ENCODE measurements at places on chromosomes 11 and 22.

DNA sequence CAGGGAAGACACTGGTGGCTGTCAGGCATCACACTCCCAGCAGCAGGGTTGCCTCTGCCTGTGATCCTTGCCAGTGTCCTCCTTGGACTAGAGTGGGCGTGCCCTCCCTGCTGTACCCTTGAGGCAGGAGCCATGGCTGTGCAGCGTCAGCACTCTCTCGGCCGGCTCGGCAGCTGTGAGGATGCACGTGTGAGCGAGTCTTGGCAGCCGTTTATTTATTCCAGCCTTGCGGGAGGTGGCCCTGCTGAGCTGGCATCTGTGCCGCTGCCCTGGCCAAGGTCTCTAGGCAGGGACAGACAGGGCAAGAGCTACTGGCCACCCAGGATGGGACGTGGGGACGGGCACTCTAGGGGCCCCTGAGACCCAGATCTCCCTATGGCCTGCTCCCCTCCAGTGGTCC is 33.9 kb downstream of the TSPAN4 start:
- no peak for DNase-seq

DNA sequence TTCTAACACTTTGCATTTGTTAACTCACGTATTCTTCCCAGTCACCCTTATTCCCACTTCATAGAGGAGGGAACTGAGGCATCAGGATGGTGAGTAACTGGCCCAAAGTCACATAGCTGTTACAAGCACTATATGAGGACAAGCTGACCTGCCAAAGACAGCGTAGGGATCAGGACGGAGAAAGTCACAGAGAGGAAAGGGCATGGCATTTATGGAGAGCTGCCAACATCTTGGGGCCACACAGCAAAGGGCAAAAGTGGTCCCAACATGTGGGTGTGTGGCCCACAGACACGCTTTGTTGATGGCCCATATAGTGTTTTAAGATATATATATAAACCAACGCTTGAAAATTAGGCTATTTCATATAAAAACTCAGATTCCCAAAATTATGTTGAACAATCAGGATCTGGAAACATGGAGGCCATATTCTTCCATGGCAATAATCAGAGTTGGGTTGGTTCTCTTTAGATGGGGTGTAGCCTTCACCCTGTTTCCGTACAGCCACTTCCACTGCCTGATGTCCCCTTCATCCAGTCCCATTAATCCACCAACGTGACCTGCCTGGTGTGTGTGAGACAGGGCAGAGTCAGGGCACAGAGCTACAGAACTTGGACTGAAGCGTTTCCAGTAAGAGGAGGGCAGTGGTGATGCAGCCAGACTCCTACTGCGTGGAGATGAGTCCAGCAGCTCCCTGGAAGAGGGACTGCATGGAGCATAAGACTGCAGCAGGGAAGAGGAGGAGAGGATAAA is 39.9 kb upstream of the CD5 start:
- no peak for DNase-seq

- DNase-seq = no peak
Observed at GRCh38 chr11:96328395-96329010, 14.5 kb downstream of the MAML2 start.

DNA sequence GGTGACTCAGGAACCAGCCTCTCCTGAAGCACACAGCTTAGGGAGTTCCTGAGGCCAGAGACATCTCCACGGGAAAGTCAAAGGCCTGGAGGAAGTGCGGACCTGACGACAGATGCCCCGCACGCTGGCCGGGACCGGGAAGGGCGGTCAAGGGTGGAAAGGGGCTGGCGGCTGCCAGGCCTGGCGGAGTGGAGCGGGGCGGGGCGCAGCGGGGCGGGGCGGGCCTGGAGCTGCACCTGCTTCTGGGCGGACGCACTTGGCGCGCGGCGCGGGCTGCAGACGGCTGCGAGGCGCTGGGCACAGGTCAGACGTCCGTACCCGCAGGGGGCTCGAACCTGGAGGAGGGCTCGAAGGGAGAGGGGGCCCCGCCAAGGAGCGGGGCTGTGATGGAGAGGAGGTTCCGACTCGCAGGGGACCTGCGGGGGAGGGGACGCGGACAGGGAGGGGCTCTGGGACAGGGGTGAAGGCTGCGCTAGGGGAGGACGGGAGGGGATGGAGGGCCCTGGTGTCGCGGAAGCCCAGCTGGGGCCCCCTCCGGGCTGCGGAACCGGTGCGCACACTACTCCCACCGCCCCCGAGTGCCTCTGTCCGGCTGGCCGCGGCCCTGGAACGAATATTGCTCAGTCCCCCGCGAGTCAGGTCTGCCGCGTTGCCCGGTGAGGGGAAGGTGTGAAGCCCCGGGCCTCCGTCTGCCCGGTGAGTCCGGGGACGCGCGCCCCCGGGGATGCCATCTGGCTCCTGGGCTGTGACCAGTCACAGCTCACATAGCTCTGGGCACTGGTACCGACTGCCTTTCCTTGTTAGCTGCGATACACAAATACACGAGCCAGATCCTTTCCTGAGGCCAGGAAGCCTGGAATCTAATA is at the start of gene TMEM45B:
TMEM45B (plus strand) TSS at position 253 of the 866 bp plus-strand sequence. CDS start 36,635 bp downstream, outside the sequence.
- no peak for DNase-seq

- DNase-seq = no peak
Observed at GRCh38 chr22:38482662-38483308, 14.9 kb downstream of the KDELR3 start.

- no peak for DNase-seq
Observed at GRCh38 chr11:20668844-20669819, at the start of gene NELL1. Gene NELL1, plus strand, starts transcription at chr11:20669586.

DNA sequence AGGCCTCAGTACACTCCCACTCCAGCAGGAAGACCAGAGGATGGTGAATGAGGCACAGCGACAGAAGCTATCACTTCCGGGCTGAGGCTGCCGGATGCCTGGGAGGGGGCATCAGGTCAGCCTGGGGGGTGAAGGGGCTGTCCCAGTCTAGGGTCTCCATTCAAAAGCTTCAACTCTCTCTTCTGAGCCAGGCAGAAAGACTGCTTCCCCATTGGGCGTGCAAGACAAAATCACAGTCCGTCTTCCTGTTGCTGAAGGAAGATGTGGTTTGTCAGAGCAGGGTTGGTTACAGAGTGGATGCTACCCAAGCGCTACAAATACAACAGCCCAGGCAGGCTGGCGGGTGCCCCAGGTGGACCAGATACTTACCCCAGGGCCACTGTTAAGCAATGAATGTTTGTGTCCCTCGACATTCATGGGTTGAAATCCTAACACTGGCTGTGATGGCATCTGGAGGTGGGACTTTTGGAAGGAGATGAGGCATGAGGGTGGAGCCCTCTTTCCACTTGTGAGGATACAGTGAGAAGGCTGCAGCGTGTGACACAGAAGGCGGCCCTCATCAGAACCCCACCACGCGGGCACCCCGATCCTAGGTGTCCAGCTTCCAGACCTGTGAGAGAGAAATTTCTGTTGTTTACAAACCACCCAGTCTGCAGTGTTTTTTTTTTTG is 12.0 kb downstream of the UPK3A start:
- peak; percentile 29 for DNase-seq

DNA sequence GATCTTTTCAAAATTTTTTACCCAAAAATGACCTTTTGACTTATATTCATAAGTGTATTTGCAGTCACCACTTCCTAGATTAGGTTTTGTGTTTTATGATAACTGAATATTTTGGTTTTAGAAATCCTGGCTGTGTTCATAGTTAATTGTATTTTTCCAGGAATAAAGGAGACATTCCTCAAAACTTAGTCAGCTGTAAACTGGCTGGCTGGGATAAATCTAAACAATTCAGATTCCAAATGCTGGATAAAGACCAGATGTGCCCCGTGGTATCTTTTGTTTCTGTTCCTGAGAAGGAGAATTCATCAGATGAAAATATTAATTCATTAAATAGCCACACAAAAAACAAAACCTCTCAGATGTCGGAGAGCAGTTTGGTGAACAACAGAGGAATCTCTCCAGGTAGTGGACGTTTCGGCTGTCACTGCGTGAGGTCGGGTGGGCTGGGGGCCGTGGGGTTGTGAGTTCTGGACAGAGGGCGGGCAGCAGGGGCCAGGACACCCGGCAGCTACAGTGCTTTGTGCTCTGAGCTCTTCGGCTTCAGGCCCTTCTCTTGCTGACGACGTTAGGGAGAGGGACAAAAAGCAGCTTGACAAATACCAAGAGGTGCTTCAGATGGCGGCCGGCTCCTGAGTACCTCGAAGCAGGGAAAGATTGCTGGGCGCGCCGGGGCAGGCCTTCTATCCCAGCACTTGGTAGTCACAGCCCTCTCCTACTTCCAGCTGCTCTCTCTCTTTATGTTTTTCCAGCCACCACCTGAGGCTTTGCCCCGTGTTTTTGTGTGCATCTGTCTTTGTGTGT is 24.6 kb downstream of the MOV10L1 start:
- no peak for DNase-seq

GRCh38 chr11:130388607-130389205 is 39.7 kb downstream of the ADAMTS8 start:
- no peak for DNase-seq

DNA sequence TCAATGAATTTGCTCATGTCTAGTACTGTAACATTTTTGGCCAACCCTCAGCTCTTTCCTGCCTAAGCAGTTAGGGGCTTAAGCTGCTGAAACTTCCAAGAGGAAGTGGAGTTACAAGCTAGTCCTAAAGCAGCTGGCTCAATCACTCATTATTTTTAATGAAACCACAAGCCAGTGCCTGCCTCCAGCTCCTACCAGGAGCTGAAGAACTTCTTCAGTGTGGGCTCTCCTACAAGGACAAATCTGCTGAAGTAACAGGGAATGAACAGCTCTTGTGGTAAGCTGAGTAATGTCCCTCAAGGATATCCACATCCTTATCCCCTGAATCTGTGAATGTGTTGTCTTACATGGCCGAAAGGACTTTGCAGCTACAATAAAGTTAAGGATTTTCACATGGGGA is 112.5 kb downstream of the BBOX1 start:
- peak; percentile 27 for DNase-seq

DNA sequence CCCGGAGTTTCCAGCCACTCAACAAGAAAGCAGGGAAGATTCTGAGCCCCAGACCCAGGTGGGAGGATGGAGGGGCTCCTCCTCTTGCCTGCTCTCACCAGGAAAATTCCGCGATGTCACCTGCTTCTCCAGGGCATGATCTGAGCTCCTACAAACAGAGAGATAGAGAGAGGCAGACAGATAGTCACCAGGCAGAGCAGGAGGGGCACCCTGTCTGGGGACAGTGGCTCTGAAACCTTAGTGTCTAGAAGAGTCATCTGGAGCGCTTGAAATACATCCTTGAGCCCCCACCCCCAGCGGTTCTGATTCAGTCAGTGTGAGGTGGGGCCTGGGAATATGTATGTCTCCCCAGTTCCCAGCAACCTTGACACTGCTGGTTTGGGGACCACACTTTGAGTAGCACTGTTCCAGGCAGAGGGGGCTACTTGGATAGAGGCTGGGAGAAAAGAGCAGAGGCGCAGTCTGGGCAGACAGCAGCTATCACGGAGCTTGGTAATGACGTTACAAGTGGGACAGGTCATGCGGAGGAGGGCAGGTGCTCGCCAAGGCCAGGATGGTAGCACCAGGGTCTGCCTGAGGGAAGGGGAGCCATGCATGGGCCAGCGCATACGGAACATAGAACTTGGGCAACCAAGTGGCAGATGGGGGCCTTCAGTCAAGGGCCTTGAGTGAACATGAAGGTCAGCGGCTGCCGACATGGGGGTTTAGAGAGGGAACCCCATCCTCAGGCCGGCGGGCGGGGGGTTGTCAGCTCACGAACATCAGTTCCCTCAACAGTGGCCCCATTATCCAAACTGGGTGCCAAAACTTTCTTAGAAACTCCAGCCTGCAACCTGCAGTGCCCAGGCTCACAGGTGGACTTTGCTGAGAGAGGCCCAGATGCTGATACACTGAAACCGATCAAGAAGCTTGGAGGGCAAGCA is 60.9 kb upstream of the MYEOV start:
- no peak for DNase-seq

- DNase-seq = no peak
Observed at GRCh38 chr11:102119997-102120396, 9.8 kb downstream of the YAP1 start.

DNA sequence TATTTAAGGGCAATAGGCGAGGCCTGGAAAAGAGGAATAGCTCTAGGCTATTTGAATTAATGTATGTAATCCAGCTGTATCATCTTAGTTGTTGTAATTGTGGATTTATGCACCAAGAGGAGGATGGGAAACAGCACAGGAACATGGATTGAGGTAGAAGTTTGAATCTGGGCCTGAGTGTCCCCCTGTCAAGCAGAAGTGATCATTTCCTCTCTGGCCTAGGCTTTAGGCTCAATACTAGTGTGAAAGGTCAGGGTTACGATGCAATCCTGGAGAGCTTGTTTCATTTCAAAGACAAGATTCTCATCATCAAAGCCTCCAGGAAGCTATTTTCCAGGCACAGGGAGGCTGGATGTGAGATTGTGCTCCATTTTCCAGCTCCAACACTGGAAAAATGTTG is 77.9 kb upstream of the HSD17B12 start:
- DNase-seq = no peak

DNA sequence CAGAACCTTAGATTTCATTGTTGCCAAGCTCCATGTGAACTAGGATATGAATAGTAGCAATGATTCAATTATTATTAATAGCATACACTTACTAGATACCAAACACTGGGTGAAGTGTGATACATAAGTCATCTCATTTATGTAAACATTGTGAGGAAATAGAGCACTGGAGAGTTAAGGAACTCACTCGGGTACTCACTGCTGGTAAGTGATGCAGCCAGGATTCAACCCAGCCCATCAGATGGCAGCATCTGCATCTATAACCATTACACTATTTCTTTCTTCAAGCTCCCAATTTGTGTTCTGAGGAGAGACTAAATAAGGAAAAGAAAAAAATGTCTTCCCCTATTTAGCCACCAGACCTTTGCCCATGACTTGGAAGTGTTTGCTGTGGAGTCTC is 10.2 kb upstream of the ALG8 start:
- peak; percentile 52 for DNase-seq

GRCh38 chr11:129620237-129621104 is 195.2 kb upstream of the TMEM45B start:
- no peak for DNase-seq

DNA sequence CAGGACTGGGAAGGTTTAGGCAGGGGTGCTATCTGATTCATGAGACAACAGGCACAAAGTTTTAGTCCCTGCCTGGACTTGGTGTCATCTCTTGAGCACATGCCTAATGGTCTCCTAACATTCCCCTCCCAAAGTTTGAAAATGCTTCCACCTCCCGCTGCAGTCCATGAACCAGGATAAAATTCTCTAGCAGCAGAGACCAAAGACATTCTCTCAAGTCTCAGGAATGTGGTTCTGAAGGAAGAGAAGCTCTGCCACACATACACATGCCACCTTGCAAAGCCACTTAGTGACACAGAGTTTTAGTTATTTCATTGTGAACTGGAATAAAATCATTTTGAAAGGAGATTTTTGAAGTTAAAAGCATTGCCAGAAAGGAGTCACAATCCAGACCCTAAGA is 15.5 kb downstream of the OR51B6 start:
- DNase-seq = no peak

GRCh38 chr22:19632668-19633148 is 81.6 kb upstream of the SEPTIN5 start:
- no peak for DNase-seq

DNA sequence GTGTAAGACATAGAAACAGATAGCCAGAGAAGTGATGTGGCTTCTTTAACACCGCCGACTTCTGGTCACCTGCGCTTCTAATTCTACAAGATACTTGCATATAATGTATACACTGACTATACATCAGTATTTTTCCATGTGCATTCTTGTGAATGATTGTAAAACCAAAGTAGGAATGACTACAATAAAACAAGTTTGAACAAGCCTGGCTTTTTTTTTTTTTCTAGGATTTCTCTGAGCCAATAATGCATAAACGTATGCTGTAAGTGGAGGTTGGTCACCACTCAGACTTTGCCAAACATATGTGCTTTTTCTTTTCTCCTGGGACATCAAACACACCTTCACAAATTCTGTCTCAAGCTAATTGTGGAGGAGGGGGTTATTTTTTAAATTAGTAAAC is 237.8 kb upstream of the KIRREL3 start:
- DNase-seq = no peak

- DNase-seq = no peak
Observed at GRCh38 chr11:119754199-119754598, 25.2 kb upstream of the NECTIN1 start.
